Activated naive CD4-positive, alpha-beta T cell treated with anti-CD3 and anti-CD28 coated beads, Interleukin-2, amount 50 U/mL, for 16 hours (primary cell): ENCODE measurements at places on chromosomes 7 and 10.

GRCh38 chr7:154324196-154324595 is 272.0 kb downstream of the DPP6 start:
- DNase-seq, result no peak

- no peak for DNase-seq
These were observed 104.8 kb upstream of the LAMB4 start for GRCh38 chr7:108234971-108235450.

GRCh38 chr10:63260860-63261251 is 127.7 kb downstream of the NRBF2 start:
- DNase-seq, result no peak

DNA sequence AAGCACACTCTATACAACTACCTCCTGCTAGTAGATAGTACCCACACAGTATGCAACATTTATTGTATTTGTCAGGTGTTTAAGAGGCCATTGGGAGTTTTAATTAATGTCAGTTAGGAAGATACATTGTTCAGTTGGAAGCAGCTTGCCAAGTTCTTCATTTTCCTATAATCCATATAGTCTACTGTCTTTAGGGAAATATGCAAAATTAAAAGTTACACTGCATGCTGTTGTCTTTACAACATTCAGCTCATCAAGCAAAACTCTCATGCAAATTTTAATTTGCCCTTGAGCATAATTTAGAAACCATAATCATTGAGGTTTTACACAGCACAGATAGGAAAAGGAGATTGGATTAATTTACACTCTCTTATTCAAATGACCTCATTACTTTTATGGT is 17.4 kb downstream of the FOXP2 start:
- no peak for DNase-seq

DNA sequence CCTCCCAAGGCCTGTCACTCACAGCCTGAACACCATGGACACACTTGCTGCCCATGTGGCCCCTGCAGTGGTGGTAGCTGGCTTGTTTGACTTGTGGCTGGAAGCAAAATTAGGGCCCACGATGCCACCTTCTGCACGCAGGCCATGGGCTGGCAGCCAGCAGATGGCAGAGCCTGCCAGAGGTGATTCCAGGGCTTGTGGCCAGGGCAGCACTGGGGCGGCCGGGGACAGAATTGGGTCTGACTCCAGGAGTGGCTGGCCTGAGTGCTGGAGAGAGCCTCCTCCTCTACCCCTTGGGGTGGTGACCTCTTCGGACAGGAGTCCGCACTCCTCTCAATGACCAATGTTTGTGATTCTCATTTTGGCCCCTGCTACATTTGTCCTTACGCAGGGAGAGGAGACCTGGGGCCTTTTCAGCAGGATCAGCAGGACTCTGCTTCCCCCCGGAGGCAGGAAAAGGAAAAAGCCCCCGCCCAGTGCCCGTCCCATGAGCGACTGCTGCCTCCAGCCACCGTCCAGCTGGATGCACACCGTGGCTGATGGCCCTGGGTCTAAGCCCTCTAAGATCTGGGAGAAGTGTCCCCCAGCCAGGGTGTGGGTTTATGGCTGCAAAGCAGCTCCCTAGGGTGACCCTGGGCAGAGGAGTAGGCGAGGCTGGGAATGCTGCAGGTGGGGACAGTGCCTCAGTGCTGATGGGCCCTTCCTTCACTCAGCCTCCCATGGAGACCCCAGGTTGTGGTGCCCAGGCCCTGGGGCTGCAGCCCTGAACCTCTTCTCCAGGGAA is 26.5 kb downstream of the DNAJB12 start:
- no peak for DNase-seq

DNA sequence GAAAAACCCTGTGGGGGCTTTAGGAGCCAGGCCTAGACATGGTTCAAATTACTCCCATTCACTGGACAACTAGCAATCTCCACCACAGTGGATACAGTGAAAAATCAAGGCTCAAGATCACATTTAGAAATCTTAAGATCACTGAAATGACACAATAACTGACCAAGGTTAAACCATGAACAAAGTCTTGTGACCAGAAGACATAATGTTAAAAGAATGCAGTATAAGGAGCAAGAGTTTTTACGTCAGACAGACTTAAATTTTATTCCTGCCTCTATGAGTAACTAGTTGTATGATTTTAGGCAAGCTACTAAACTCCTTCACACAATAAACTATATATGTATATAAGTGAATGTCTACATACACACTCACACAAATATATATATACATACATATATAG is 68.5 kb downstream of the MICU1 start:
- DNase-seq, result no peak

GRCh38 chr7:68429411-68430117 is 1168.7 kb upstream of the AUTS2 start:
- DNase-seq, result no peak

GRCh38 chr10:62885684-62886461 is 69.7 kb upstream of the EGR2 start:
- no peak for DNase-seq

DNA sequence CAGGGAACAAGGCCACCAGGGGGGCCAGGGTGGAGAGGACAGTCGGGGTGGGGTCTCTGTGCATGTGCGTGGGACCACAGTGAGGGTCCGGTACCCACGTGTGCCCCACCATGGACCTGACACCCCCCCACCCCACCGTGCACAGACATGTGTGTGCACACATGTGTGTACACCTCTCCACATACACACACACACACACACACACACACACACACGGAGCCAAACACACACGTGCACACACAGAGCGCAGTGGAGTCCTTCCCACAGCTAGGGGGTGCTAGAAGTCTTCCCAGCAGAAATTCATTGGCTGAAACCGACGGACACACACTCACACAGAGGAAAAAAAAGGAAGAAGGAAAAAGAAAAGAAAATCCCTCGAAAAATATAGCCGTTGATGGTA is 42.8 kb upstream of the GNA12 start:
- DNase-seq, result peak; percentile 55

DNA sequence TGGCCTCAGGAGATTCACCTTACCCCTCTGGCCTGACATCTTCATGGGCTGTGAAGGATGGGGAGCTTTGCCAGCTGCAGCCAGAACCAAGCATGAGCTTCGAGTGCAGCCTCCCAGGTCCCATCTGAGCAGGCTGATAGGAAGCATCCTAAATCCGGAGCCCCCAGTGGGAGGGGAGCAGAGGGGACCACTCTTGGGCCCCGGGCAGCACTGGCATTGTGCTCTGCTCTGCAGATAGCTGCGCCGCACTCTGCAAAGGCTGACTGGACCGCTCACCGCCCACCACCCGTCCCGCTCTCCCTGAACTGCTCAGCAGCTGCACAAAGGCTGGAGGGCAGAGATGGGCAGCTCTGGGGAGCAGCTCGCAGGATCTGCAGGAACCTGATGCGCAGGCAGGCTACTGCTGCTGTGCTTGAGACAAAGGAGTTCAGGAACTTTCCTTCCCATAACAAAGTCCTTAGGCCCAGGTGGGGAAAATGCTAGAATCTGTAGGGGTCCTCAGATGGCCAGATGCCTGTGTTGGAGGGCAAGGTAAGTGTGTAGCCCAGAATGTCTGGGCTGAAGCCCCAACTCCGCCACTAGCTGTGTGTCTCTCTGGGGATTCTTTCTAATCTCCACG is 51.8 kb downstream of the ARHGAP22 start:
- no peak for DNase-seq

GRCh38 chr10:120713573-120714205 is 137.5 kb upstream of the WDR11 start:
- DNase-seq, result no peak

- DNase-seq, result no peak
These were observed 528.9 kb downstream of the CNTNAP2 start for GRCh38 chr7:146645383-146645976.

- no peak for DNase-seq
These were observed 381.3 kb downstream of the KCNMA1 start for GRCh38 chr10:77256346-77256745.

GRCh38 chr7:39410582-39410981 is 155.6 kb upstream of the YAE1 start:
- DNase-seq, result no peak

- DNase-seq, result no peak
These were observed 12.6 kb downstream of the PDAP1 start for GRCh38 chr7:99395616-99396327.

- peak; percentile 39 for DNase-seq
These were observed 98.9 kb downstream of the NEURL1 start for GRCh38 chr10:103592186-103593021.

DNA sequence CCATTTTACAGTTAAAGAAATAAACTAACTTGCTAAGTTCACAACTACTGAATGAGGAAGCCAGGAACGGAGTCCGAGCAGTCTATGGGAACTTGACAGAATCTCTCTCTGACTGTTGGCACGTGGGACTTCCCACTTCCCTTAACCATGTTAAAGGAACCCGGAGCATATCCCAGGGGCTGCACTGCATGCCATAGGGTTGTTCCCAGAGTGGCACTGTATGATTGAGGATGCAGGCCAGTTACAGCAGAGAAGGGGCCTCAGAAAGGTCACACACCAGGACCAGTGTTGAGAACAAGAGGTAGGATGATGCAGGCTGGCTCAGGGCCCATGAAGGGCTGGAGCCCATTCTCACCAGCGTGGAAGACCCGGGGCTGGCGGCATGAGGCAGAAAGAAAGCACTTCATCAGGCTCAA is 201.8 kb downstream of the NSUN6 start:
- DNase-seq, result no peak
